ENCODE measurements at places on chromosomes 16 and 17. TPM values are rescaled to one million over a fixed set of nuclear protein-coding genes. Genes with fewer than 3 reads are reported as not detected.

Gene NPIPB6
- 7.2 TPM for total RNA-seq

Gene CACNG3
- not detected for total RNA-seq

Gene TNFRSF13B
- total RNA-seq: 0.83 TPM

Gene NPB
- total RNA-seq: 0.29 TPM

Gene CMTM1
- total RNA-seq: 4.3 TPM

DNA sequence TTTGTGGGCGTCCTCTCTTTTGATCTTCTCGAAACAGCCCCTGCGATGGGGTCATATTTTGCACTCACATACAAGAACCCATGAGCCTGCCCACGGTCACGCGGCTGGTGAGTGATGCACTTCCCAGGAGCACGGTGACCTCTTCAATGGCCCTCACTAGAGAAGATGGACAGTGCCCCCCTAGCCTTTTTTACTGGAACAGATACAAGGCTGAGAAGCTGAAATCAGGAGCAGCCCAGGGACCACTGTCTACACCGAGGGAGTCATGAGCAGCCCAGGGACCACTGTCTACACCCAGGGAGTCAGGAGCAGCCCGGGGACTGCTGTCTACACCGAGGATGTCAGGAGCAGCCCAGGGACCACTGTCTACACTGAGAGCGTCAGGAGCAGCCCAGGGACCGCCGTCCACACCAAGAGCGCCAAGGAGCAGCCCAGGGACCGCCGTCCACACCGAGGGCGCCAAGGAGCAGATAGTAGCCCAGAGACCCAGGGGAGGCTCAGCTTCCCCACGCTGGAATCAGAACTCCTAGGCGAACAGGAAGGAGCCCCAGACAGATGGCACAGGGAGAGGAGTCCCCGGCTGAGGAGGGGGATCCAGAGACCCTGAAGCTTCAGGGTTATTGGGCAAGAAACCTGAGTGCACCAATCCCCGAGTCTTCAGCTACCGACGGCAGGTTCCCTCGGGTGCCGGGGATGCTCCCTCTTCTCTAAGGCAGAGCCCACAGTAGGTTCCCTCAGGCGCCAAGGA, 23.7 kb downstream of the ACSF3 start:
- DNase-seq: no peak

- DNase-seq: no peak
Observed at GRCh38 chr17:36645422-36645821, 44.0 kb downstream of the MRM1 start.

DNA sequence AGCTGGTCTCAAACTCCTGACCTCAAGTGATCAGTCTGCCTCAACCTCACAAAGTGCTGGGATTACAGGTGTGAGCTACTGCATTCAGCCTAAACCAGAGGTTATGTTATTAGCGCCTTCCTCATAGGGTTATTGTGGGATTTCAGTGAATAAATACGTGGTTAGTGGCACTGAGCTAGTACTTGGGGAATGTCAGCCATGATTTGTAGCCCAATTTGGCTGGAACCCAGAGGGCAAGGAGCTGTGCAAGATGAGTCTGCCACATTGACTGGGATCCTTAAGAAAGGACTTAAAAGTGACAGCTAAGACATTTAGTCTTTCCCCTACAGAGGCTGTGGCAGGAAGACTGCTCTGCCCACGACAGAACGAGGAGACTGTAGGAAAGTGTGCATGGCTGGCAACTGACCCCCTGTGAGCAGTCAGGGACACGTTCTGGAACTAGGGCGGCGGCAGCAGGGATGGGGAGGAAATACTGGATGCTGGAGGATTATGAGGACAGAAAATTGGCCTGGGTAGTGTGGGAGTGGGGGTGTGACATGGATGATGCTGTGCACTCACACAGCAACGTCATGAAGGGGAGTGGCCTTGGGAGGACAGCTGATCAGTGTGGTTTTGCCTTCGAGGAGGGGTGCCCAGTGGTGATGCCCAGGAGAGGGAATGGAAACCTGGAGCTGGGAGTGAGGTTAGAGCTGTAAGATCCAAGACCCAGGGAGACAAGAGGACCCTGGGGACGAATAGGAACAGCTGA, 14.6 kb downstream of the ATP5PD start:
- peak; percentile 77 for DNase-seq

DNA sequence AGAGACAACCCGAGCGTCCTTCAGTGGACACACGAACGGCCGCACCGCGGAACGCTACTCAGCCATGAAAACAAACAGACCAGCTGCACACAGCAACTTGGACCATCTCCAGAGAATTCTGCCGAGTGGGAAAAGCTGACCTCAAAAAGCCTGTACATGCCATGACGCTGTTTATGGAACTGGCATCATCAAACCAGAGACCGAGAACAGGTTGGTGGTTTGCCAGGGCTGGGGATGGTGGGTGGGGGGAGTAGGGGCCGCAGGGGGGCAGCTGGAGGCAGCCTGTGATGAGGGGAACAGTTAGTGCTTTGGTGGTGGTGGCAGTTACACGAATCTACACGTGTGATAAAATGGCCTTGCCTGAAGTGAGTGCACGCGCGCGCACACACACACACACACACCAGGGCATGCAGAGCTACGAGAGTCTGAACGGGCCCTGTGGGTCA, 169.8 kb downstream of the LAT start:
- DNase-seq: no peak

- no peak for DNase-seq
Observed at GRCh38 chr17:39174920-39175694, 9.1 kb upstream of the ARL5C start.

DNA sequence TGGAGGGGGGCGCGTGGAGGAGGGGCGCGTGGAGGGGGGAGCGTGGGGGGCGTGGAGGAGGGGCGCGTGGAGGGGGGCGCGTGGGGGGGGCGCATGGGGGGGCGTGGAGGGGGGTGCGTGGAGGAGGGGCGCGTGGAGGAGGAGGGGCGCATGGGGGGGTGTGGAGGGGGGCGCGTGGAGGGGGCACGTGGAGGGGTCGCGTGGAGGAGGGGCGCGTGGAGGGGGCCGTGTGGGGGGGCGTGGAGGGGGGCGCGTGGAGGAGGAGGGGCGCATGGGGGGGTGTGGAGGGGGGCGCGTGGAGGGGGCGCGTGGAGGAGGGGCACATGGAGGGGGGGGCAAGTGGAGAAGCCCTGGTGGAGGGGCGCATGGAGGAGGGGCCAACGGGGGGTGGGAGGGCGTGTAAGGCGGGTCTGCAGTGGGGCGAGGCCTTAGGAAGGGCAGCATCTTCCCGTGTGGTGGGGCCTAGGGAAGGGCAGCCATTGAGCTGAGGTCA, 7.3 kb downstream of the MSLN start:
- DNase-seq: no peak

DNA sequence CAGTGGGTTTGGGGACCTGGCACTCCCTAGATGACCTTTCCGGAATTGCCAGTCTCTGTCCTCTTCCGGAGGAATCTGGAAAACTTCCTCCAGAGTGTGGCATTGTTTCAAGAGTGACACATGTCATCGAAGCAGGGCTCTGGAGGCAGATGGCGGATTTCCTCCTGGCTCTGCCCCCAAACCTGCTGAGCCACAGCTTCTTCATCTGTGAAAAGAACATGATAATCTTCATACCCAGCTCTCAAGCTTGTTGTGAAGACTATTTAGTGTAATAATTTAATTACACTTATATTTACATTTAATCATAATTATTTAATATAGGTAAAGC, 19.7 kb upstream of the TEX2 start:
- no peak for DNase-seq

- DNase-seq: no peak
Observed at GRCh38 chr17:33086041-33086440, 94.4 kb downstream of the SPACA3 start.

GRCh38 chr16:84648595-84649510, 542 bp downstream of the KLHL36 start:
- DNase-seq: peak; percentile 57

DNA sequence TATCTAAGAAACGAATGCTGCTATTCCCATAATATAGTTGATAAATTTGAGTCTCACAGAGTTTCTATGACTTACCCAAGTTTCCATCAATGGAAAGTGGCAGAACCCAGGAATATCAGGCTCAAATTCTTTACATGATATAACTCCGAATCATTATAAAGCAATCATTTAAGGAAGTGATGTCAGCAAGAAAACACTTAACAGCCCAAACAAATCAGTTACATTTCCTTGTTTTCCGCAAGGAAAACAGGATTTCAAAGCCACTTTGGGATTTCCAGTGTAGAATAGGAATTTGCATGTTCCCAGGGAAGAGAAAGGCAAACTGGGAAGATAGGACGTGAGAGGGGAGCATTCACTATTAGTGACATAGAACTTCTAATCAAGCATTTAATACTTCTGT, 311.4 kb upstream of the GOT2 start:
- DNase-seq: no peak

- no peak for DNase-seq
Observed at GRCh38 chr17:69325518-69326376, 1.2 kb downstream of the ABCA5 start.

DNA sequence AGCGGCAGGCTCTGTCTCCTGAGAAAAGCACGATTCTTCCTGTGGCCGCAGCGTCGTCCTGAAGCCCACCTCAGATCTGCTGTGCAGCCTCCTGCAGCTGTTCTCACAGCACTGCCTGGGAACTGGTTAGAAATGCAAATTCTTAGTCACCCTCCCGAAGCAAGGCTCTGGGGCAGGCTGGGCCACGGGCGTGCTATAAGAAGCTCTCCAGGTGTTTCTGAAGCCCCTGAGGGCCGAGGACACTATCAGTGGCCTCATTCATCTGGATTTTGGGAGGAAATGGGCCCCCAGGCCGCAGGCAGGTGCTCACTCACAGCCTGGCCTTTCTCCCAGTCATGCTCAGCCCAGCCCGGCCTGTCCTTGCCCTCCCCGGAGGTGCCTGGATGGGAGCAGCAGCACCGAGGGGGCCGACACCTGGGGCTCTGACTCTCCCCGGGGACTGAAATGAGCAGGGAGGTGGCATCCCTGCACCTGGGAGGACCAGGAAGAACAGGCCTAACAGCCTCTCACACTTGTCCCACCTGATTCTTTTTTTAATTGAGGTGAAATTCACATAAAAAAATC, 10.4 kb upstream of the NLRC3 start:
- no peak for DNase-seq

GRCh38 chr16:27242398-27242797, 26.2 kb downstream of the NSMCE1 start:
- no peak for DNase-seq

DNA sequence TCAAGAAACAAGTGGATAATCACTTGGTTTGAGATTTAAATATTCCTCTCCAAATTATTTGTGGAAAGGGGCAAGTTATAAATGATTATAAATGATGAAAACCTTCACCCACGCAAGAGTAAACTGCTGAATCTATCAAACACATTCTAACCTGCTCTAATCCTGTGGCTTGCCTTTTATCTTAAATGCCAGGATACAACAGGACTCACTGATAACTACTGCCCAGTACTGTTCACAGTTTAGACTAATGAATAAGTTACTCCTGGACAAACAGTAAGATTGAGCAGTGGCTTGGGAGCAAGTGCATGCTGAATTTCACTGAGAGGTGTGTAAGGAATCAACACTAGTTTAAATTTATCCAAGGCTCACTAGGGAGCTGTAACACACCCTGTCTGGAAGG, 31.1 kb downstream of the IGF2BP1 start:
- DNase-seq: no peak

- DNase-seq: no peak
Observed at GRCh38 chr17:228951-229708, 47.7 kb upstream of the DOC2B start.

GRCh38 chr16:35749253-35750141, 2290.1 kb downstream of the TP53TG3F start:
- DNase-seq: no peak

GRCh38 chr17:32623196-32623595, 136.4 kb downstream of the CDK5R1 start:
- no peak for DNase-seq

DNA sequence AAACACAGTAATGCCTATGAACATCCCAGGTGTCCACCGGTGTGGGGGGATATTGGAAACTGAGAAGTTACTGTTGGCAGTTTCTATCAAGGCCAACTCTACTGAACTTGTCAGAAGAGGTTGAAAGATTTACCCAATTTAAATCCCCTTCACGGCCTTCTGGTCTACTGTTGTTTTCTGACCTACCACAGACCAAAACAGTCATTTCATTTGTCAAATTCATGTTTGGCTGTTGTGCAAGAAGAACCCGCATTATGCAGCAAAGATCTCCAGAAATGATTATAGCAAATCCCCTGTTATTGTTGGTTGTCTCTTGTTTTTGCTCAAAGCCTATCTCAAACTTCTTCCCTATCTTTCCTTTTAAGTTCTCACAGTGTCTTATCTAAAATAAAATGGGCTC, 73.1 kb upstream of the MAF start:
- no peak for DNase-seq

DNA sequence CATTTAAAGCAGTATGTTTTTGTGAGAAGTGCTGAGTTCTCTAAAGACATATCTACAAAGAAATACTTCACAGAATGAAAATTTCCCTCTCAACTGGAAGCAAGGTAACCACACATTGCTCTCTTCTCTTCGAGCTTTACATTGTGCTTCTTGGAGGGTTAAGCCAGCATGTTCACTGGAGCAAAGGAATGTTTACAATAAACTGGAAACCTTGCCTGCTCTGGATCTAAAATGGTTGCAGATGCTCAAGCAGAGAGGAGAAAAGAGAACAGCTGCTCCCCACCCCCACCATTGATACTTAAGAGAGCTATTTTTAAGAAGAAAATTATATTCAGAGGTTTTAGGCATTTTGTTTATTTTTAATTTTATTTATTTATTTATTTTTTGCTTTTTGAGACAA, 213.1 kb downstream of the CEP112 start:
- no peak for DNase-seq

- DNase-seq: no peak
Observed at GRCh38 chr16:86569701-86570447, 3.2 kb downstream of the FOXC2 start.

DNA sequence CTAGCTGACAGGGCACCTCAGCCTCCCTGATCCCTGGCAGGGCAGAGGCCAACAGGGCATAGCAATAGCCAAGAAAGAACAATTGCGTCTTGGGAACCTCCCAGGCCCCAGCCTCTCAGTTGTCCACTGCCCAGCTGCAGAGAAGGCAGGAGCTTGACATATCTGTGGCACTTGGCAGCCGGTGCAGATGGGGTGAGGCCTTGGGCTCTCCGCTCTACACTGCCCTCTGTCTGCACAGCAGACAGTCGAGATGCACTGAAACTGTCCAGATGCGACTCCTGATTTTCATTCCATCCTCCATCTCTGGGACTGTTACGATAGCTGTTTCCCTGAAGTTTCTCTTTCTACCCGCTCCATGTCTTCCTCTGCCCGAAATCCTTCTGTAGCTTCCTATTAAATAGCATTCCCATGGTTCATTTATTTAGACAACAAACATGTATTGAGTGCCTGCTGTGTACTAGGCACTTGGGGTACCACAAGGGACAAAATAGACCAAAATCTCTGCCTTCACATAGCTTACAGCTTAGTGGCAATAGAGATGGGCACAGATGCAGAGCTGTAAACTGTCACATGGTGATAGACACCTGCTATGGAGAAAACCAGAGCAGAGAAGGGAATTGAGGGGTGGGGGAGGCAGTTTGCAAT, 3.3 kb downstream of the POLR3E start:
- no peak for DNase-seq
